GM20000 (cell line): ENCODE measurements at places on chromosomes 3 and 15.

DNA sequence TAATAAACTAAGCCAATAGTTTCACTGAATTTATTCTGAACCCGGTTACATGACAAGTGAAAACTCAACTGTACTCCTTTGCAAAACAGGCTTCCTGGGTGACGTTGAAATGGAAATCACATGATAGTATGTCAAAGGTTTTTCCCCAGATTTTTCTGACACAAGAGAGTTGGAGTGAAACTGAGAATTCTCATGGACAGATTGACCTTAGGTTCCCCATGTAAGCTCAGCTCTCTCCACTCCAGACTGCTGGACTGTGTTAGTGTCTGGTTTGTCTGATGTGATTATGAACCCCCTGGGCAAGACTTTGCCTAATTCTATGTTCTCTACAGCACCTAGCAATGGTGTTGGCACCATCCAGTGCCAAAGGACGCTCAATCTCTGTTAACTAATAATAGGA is 219.7 kb upstream of the COL8A1 start:
- peak; percentile 30 for DNase-seq

GRCh38 chr15:66220601-66221000 is 32.9 kb downstream of the MEGF11 start:
- DNase-seq = no peak

- no peak for DNase-seq
Observed at GRCh38 chr15:63909819-63910437, 76.2 kb upstream of the HERC1 start.

DNA sequence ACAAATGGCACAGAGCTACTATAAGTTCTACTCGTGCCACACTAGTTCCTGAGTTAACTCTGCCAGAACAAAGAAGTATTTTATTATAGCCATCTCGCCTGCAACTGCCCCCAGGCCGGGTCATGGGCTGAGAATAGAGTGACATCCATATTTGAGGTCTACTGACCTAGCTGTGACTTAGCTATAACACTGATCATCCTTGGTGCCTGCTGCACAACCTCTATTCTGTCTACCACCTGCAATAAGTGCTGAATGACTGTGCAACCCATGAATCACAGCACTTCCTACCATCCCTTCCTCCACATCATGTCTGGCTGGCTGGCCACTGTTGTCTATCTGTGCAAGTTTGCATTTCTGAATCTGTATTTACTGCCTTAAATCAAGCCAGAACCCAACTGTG is 506.5 kb upstream of the TBL1XR1 start:
- DNase-seq = no peak

GRCh38 chr3:136250903-136251460 is 842 bp downstream of the PCCB start:
- DNase-seq = peak; percentile 48

DNA sequence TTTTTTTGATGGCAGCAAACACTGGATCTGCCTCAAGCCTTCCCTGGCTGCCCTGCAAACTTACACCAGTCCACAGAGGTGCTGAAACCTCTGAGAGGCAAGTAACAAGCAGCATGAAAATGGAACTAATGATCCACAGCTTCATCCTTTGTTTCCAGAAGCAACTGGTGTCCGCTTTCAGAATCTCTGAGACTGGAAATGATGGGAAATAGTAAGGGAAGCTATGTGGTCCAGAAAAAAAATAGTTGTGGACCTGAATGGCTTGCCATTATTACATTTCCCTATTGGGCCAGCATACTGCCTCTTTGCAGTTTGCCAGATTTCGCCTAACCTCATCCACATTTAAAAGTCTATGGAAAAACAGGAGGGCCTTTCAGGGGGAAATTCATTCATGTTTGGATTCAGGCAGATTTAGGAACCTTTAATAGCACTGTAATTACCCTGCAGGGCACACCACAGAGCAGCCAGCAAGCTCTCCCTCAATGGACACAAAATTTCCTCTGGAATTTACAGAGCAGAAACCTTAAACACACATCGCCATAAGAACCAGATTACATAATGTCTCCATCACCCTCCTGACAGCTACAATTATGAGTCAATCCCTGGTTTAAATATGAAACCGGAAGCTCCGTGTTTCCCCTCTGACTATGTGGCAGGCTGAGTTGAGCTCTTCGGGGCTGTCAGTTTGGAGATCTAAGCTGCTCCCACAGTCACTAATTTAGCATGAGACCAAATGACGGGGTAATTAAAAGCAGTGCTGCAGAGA is 134.4 kb downstream of the TMCO5A start:
- DNase-seq = peak; percentile 79
